Posterior cingulate gyrus (tissue), 11 donors: ENCODE measurements at places on chromosomes 1 and 21.

GRCh38 chr1:158035014-158035413, 41.6 kb downstream of the KIRREL1 start:
- no peak for DNase-seq

GRCh38 chr1:22814176-22815042, 103.8 kb downstream of the EPHB2 start:
- DNase-seq, result peak; percentile 79

- DNase-seq, result no peak
Observed at GRCh38 chr1:99700020-99700419, 54.1 kb downstream of the PALMD start.

GRCh38 chr21:28074676-28075075, 918.0 kb downstream of the LTN1 start:
- no peak for DNase-seq

DNA sequence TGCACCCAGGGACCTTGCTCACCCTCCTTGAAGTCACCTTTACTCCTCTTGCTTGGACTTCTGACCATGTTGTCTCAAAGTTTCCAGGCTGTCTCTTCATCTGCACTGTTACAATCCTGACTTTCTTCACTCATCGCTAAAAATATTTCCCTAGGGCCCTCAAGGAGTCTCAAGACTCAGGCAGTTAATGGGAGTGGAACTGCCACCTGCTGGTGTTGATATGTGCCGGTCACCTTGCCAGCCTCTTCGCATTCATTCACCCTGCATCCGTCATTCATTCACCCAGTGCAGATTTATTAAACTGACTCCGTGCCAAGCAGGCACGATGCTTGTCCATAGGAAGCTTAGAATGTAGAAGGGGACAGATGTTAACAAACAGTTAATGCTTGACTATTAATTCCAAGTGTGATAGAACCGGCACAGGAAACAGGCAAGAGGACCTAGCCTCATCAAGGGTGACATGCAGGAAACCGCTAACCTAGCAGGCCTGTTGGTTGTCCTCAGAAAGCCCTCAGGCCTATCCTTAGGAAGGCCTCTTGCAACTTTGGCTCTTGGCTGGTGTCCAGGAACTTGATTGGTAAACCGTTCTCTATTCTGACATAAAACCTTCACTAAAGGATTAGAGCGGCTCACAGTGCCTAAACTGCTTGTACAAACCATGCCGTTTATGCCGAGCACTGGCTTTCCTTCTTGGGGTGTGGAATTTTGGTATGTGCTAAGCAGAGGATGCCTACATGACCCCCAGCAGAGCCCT, 342.2 kb downstream of the CAMTA1 start:
- no peak for DNase-seq

DNA sequence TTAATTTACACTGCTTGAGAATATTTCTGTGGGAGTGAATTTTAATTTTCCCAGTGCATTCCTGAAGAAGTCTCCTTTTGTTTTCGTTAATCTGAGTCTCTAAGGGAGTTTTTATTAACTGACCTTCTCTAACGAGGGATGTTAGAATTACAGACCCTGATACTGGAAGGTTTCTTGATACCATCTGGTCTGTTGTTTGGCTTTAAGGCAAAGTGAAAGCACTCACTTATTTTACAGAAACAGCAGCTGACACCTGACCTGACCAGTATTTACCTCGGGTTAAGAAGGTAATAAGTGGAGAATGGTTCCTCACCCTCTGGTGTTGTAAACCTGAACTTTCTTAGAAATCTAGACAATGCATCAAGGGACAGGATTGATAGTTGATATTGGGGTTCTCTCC, 12.4 kb downstream of the CDC14A start:
- DNase-seq, result no peak
